Esophagus squamous epithelium (tissue), 5 donors: ENCODE measurements at places on chromosomes 16 and 17.

- no peak for DNase-seq
Measured at GRCh38 chr17:76458580-76459490, 5.9 kb upstream of the UBE2O start.

- DNase-seq = no peak
Measured at GRCh38 chr17:46108550-46109110, 84.6 kb downstream of the KANSL1 start.

- no peak for DNase-seq
Measured at GRCh38 chr16:49964973-49965372, 60.1 kb upstream of the CNEP1R1 start.

GRCh38 chr16:17302214-17302613, 168.5 kb downstream of the XYLT1 start:
- DNase-seq = no peak
